ENCODE measurements at places on chromosomes 12 and 14.

- no peak for DNase-seq
Observed at GRCh38 chr12:87656311-87656710, 372.9 kb downstream of the C12orf50 start.

GRCh38 chr12:52601671-52602070 lies 408 bp upstream of the KRT72 start:
- DNase-seq: no peak

DNA sequence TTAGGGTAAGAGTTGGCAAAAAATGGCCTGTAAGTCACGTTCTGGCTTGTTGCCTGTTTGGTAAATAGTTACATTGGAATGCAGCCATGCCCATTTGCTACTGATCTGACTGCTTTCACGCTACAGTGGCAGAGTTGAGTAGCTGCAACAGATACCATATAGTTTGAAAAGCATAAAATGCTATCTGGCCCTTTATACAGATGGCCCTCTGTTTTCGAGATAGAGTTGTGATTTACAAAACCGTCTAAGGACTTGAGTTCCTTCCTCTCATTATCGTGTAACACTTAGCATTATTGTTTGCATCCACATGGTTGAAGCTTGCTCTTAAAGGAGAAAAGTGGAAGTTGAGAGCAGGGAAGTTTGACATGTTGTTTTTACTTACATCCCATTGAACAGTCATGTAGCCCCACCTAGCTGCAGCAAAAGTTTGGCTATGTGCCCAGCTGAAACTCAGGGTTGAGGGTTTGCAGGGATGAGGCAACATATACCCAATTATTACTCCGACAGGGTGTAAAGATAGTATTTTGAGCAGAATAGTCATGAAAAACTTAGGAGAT lies 11.3 kb upstream of the SCFD1 start:
- no peak for DNase-seq

DNA sequence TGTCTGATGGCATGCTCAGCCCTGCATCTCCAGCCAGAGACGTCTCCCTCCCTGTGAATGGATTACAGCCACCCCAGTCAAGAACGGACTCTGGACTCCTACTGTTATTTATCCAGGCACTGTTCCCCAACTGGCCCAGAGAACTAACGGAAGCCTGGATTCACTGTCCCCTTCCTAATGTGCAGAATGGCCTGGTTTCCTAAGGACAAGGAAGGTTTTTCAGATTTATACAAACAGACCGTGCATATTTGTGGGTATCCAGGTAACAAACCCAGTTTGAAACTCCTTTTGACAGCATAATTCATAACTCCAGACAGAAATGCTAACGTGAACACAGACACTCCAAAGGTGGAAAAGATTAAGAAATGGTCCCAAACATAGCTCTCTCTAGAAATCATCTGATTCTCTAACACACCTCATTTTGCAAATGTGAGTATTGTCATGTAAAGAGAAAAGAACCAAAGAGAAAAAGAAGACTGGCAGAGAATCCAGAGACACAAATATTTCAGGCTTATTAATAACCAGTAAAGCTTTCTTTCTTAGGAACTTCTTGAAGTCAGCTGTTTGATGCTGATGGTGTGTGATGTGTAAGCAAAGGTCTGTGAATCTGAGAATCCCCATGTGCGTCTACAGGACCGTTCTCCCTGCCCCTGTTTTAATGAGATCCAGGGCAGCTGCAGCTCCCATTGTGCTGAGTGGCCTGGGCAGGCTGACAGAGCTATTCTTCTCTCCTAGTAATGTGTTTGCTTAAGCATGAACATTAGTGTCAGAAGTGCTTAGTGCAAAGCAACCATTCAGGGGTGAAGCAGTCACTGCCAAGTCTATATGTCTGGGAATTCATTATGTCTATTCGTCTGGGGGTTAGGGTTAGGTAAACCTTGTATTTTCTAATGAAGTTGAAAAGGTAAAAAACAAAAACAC lies 86.8 kb upstream of the HIF1A start:
- DNase-seq: no peak

- no peak for DNase-seq
Observed at GRCh38 chr12:108734200-108734906, 3.0 kb upstream of the CORO1C start.

- DNase-seq: peak; percentile 77
Observed at GRCh38 chr12:6965026-6965661, 5.3 kb downstream of the PHB2 start.

- no peak for DNase-seq
Observed at GRCh38 chr12:106986135-106986534, 811 bp downstream of the MTERF2 start.

DNA sequence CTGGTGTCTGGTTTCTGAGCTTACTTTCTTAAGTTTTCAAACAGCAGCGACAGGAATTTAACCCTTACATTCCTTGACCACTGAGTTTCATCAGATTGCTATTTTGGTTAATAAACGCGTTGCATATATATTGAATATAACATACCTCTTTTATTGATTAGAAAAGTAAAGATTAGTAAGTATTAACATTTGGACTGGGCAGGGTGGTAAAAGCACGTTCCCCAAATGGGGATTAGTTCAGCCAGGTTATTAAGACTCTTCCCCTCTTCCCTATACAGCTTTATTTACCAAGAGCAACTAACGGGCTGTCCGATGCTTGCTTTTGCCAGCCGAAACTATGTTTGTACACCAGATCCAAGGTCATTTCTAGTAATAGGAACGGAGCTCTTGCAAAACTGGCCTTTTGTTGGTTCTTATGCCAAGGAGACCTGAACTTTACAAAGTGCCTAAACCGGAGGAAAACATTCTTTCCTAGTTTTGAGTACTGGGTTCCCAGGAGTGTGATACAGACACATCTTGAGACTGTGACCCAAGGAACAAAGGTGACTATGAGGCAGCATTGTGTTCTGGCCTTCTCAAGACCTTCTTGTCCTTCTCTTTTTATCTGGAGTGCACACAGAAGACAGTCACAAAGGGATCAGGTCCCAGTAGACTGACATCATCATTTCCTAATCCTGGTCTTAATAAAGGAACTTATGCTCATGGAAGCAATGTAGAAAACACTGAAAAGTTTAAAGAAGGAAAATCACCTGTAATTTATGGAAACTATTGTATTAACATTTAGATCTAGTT lies 2.6 kb downstream of the GLRX5 start:
- no peak for DNase-seq

- DNase-seq: no peak
Observed at GRCh38 chr12:94070520-94070919, 77.9 kb upstream of the PLXNC1 start.

GRCh38 chr14:57848786-57849185 lies 17.1 kb downstream of the SLC35F4 start:
- DNase-seq: no peak

GRCh38 chr12:53532021-53532420 lies 24.7 kb upstream of the NPFF start:
- no peak for DNase-seq

DNA sequence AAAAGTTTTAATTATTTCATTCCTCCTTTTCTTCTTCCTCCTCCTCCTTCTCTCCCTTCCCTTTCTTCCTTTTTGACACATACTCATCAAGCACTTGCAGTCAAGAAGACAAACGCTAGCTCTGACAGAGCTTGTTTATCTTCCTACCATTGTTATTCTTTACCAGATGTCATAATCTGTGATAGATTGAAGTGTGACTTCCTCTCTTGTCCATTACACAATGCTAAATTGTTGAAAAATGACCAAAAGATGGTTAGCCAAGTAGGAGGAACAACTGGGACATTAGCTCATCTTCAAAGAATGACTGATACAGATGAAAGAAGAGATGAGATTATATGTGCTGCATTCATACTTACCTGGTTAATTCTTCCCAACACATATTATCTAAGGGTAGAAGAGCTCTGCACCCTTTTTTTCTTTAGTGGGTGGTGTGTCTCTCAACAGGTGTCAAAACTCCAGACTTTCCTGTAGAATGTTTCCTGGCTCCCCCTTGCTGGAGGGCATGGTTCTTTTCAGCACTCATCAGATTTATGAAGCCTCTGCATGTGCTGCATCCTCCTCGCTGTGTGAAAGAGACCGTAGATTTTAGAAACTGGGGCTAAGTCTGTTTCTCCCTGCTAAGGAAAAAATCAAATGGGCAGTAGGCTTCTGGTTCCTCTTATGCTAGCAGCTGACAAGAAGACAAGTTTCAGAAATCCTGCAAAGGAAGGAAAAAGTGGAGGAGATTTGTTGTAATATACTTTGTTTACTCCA lies 147.1 kb downstream of the TMX1 start:
- no peak for DNase-seq

All from stimulated activated CD4-positive, alpha-beta T cell treated with anti-CD3 and anti-CD28 coated beads, TNF-alpha, amount 100 ng/mL, for 1 hour (primary cell).